ENCODE measurements at places on chromosomes 7 and 10.

DNA sequence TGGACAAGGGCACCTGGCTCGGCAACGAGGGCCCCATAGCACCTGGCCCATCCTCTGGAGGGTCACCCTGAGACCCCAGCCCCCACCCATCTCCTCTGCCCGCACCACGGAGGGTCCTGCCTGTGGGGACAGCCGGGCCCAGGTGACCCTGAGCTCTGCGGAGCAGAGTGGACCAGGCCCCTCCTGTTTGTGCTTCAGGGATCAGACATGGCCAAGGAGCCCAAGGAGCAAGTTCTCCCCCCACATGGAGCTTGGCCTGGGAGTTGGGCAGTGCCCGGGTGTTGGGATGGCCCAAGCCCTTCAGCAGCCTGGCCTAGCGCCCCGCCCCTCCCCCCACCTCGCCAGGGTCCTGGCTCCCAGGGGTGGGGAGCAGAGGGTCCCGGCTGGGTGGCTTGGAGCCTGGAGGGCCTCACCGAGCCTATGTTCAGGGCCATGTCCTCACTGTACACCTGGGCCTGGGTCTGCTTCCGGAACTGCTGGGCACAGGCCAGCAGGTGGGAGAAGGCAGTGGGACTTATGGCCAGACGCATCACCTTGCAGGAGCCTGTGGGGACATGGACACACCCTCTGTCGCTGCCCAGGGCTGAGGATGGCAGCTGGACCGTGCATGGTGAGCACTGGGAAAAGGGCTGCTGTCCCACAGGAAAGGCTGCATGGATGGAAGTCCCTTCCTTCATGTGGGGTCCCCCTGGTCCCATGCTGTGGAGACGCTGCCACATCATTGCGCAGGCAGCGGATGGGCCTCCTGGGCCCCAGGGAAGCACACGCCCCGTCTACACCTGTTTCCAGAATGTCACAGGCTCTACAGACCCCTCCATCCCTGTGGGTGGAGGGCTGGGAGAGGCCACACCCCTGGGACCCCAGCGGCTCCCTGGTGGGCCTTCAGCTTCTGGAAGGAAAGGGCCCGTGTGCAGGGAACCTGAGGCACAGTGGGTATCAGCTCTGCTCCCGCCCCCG lies 49.2 kb upstream of the NKX6-2 start:
- no peak for DNase-seq

DNA sequence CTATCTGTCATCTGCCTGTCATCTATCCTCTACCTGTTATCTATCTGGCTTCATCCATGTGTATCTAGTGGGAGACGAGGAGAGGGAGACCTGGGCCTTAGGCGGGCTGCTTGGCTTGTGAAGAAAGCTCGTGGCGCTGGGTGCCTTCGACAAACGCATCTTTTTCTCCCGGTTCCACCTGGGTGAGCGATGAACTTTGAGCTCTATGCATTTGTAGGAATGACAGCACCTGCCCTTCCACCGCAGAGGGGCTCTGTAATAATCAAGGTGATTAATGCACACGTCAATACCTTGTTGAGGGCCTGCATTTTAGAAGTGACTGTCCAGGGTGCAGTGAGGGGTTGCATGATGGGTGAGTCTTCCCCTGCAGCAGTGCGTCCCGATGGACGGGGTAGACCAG lies 2.6 kb upstream of the VIPR2 start:
- no peak for DNase-seq

DNA sequence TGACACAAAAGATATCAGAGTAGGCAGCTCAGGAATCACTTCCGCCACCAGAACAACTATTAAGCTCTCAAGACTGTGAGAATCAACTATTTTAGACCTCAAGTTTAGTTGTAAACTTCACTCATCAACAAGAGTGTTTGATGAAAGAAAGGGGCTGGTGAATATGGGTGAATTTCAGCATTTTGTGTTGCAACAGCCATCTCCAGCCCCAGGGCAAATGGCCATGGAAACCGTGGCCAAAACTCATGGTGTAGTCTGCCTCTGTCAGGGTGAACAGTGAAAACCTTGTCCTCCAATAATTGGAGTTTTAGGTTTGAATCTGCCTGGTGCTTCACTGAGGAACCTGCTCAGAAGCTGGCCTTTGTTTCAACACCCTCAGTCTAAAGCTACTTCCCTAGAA lies 60.0 kb downstream of the POLR1F start:
- no peak for DNase-seq

DNA sequence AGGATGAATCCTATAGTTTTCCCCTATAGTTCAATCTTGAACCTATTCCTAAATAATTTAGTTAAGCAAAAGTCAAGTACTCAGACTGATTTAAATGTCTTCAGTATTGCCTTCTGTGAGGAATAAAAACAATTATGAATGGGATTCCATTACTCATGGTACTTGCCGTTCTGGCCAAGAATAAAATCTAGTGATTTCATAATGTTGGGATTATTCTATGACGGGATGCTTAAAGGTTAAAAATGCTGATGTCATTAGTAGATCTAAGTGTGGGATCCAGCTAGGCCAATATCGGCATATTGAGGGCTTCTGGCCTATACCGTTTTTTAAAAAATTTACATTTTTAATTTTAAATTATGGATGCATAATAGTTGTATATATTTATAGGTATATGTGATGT lies 5.3 kb downstream of the BPGM start:
- DNase-seq = no peak

DNA sequence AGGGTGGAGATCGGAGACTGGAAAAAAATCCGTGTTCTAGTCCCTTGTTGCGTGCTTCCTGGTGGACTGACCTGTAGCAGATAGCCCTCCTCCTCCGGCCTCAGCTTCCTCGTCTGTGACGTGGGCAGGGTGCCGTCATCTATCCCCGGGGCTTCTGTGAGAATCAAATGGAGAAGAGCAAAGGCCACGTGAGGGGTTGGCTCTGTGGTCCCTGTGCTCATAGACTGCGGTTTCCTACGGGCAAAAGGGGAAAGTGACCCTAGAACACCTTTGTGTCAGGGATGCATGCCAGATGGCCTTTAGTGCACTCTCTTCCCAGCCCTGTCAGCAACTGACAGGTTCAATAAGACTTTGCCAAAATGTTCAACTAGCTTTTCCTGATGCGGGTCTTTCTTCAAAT lies 33.7 kb downstream of the GRK5 start:
- DNase-seq = no peak

DNA sequence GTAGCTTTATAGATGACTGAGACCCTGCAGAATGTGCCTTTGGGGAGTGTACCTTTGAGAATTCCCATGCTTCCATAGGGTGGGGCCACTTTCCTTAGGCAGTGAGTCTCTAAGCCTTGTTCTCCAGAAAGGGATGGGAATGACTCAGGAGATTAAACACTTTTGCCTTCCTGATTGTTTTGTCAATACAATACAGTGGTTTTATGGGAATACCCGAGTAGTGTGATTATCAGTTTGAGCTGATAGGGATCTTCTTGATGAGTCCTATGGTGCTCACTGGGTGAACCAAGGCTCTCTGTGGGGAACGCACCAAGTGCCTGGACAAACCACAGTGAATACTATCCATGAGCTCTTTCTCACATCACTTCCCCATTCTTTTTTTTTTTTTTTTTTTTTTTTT lies 6.3 kb downstream of the MYOF start:
- no peak for DNase-seq

DNA sequence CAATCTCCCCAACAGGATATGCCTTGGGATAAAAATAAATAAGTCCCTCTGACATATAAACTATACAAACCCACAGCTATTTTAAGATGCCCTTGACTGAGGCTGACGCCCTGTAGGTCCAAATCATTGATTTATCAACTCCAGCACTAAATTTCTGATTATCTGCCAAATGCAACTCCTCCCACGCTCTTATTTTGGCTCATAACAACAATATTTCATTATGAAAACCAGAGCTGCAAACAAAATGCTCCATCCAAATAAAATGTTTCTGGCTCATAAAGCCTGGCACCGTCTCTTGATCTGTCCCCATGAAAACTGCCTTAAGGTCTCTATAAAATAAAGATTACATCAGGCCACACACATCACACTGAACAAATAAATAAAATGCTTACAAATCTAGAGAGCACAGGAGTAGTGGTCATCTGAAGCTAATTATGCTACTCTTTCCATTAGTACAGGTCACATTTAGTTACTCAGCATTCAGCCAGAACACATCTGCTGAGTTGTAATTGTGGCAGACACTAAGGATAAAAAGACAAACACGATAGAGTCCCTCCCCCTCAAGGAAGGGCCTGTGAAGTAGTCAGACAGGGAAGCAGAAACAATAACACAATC lies 28.8 kb downstream of the CACUL1 start:
- no peak for DNase-seq

- no peak for DNase-seq
Observed at GRCh38 chr7:38017320-38017719, 96.9 kb downstream of the EPDR1 start.

DNA sequence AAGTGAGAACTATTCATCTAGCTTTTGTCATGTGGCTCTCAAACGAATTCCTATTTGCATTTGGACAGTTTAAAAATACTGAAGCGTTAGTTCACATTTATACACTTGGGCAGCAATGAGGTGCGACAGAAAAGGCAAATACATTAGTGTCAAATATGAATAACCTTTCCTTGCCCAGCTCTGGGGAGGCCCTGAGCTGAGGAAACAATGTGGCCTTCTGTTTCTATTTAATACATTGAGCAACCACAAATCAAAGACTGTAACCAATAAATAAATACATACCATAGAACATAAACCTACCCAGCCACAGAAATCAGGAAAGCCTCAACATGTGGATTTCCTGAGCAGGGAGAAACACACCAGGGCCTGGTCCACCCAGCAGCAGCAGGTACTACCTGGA lies 585.2 kb downstream of the PARD3 start:
- no peak for DNase-seq

GRCh38 chr10:72068901-72069446 lies 19.4 kb downstream of the SPOCK2 start:
- no peak for DNase-seq

- DNase-seq = no peak
Observed at GRCh38 chr10:106226142-106226541, 938.4 kb downstream of the SORCS1 start.

DNA sequence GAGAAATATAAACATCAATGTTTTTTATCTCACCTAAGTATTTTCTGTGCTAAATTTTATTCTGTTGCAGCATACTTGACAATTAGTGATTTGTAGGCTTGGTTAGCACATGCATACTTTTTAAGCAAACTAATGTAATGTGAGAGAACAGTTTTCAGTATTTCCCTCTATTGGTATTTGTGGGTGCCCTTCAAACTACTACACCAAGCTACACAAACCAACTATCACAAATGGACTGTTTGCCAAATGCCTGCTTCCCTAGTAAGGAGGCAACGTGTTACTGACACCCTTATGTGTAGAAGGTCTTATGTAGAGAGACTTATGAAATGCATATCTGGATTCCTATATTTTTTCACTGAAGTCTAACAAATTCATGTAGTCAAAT lies 98.4 kb upstream of the FZD1 start:
- no peak for DNase-seq

- DNase-seq = no peak
Observed at GRCh38 chr10:60186315-60187071, 203.2 kb downstream of the ANK3 start.

- DNase-seq = no peak
Observed at GRCh38 chr10:29496341-29497162, 138.2 kb downstream of the SVIL start.

- DNase-seq = no peak
Observed at GRCh38 chr10:100774223-100774622, 28.8 kb downstream of the PAX2 start.

- no peak for DNase-seq
Observed at GRCh38 chr7:104371216-104371979, 43.0 kb downstream of the LHFPL3 start.

- no peak for DNase-seq
Observed at GRCh38 chr10:12287772-12288171, 61.6 kb upstream of the CAMK1D start.

DNA sequence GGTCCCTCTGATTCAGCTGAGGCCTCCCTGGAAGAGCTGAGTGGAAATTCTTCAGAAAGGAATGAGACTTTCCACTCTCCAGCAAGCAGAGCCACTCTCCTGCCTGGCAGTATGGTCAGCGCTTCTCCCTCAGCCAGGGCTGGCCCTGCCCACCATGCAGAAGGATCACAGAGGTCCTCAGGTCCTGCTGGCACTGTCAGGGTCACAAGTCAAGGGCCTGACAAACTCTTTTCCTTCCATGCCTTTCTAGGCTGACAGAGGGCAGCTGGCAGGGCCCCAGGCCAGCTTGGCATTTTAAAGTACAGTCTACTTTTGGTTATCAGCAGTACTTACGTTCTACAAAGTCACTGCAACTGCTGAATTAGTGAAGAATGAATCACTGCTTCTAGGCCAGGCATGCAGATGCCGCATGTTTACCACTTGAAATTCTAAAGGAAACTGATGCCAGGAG lies 119.3 kb upstream of the FRMD4A start:
- no peak for DNase-seq

- no peak for DNase-seq
Observed at GRCh38 chr10:2933519-2933918, 133.8 kb upstream of the PFKP start.

- no peak for DNase-seq
Observed at GRCh38 chr10:117677239-117677638, 134.7 kb downstream of the EMX2 start.

DNA sequence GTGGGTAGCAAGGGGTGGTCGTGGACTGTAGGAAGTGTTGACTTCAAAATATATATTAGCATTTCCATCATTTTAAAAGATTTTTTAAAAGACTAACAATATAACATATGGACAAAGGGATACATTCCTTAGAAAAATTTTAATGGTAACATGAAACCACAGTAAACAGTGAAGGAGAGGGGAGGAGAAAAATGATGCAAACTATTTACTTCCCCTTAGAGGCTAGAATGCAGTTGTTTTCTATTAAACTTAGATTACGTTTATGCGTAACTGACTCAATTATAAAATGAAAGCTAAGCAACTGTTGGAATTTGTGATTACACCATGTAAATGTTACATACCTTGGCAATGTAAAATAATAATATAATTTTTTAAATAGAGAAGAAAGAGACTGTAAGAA lies 41.3 kb downstream of the CALD1 start:
- no peak for DNase-seq

DNA sequence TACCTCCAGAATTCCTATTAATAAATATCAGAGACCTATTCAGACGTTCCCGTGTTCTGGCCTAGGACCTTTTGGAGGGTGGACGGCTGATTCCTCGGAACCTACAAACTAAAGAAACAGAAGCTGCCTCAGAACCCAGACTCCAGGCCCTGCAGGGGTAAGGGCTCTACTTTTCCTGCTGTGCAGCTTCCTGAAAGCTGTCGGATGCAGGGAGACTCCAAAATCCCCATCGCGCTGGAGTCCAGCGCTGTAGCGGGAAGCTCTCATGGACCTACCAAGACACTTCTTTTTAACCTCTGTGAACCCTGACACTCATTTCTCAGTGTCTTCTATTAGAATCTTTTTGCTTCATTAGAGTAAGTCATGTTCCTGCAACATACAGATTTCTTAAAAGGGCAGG lies 244.5 kb upstream of the PITRM1 start:
- DNase-seq = no peak

Measured in Jurkat, Clone E6-1 (cell line).